A549 treated with DMSO at 1 μM for 4 hours (cell line): ENCODE measurements at places on chromosomes 16 and 17. TPM values are rescaled to one million over a fixed set of nuclear protein-coding genes. Genes with fewer than 3 reads are reported as not detected.

The SMPD3 gene
- 0.12 to 0.42 TPM (median 0.14 TPM) in 5 replicates for total RNA-seq

The KRT33A gene
- not detected in 5 replicates for total RNA-seq

The PMP22 gene
- 285 to 327 TPM (median 322 TPM) in 5 replicates for total RNA-seq

The ZNF750 gene
- not detected in 5 replicates for total RNA-seq

The RAB26 gene
- total RNA-seq, result 3.0 to 4.5 TPM (median 3.3 TPM) in 5 replicates

The MAP3K14 gene
- 59.1 to 90.6 TPM (median 67.3 TPM) in 5 replicates for total RNA-seq

The CASKIN2 gene
- total RNA-seq, result 8.2 to 12.4 TPM (median 11.1 TPM) in 5 replicates

The METRNL gene
- total RNA-seq, result 23.1 to 27.6 TPM (median 25.5 TPM) in 5 replicates

The KCNG4 gene
- total RNA-seq, result not detected in 5 replicates
